ENCODE measurements at places on chromosomes 11 and 22.
A peak's percentile ranks its signal among the peaks of the same experiment; 100 is the strongest.

GRCh38 chr22:19218541-19219233 is 40.2 kb upstream of the SLC25A1 start:
- no peak for DNase-seq

DNA sequence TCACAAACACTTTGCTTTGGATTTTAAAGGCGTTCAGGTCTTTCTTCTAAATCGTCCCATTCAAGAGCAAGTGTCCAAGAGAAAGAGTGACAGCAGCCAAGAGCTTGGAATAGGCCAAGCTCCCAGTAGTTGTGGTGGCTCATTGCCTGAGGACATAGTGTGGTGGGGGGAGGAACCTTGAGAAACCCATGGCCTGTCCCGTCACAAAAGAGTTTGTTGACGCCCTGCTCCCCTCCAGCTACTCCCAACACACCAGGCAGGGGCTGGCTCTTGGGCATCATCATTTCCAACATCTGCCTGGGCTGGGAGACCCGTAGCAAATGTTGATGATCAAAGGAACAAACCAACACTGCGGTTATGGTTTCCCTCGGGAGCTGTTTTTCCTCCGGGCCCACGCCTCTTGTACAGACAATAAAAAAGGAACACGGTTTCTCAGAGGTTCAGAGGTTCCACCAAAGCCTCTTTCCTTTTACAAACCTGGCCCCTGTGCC is 20.8 kb downstream of the FADS3 start:
- DNase-seq, result no peak

DNA sequence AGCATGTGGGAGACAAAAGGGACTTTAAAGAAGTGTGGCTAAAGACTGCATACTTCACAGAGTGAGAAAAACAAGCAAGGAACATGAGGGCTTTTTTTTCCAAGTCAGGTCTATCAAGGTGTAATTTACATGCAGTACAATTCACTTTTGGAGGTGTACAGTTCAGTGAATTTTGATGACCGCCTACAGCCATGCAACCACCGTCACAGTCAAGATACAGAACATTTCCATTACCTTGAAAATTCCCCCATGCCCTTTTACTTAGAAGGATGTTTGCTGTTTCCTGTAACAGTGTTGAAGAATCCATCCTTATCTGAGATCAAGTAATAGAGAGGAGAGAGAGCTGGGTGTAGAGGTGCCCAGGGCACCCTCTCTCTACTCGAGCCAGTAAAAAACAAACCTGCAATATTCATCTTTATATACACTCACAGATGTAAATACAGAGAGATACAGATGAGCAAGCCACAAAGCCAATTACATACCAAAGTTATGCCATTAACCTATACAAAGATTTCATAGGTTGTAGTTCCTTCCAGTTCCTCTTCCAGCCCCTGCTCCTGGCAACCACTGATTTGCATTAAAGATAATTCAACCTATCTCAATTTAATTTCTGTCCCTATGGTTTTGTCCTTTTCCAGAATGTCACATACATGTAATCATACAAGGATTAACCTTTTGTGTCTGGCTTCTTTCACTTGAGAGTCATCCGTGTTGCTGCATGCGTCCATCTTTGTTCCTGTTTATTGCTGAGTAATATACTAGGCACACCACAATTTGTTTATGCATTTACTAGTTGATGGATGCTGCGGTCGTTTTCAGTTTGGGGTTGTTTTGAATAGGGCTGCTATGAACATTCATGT is 35.0 kb upstream of the RASD2 start:
- DNase-seq, result no peak

GRCh38 chr11:131823772-131824171 is 453.4 kb downstream of the NTM start:
- DNase-seq, result no peak

DNA sequence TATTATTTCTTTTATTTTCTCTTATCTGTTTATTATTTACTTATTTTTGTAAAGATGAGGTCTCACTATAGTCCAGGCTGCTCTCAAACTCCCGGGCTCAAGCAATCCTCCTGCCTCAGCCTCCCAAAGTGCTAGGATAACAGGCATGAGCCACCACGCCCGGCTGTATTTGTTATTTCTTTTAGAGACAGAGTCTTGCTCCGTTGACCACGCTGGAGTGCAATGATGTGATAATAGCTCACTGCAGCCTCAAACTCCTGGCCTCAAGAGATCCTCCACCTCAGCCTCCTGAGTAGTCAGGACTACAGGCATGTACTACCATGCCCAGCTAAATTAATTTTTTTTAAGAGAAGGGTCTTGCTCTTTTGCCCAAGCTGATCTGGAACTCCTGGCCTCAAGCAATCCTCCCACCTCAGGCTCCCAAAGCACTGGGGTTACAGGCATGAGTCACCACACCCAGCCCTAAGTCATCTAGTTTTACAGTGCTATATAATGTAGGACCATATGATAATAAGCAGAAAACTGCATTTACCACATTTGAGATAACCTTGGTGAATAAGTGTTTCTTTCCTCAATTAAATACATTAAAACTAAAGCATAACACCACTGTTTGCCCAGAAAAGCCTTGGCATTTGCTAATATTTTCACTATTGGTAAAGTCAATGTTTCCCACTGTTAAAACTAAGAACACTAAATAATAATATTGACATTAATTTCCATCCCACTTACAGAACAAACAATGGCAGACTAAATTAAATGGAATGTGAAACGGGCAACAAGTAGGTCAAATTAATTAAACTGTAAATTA is 127.5 kb downstream of the SIK3 start:
- no peak for DNase-seq

DNA sequence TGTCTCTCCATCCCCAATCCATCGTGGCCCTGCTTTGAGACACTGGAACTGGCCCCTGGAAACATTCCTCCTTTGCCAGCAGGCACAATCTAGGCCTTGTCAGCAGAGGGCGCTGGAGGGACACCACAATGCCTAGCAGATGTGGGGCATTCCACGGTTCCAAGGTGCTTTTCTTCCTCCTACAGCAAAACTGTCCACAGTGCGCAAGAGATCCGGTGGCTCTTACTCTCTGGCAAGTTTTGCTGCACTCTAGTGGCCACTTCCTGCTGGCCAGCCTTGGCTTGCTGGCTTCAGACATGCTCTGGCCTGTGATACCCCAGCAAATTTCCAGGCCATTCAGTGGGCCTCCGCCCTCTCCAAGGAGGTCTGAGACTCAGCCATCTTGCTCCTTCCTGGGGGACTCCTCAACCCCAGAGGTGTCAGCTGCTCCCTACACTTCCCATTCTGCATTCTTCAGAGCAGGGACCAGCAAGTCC is 17.1 kb upstream of the RBM4B start:
- peak; percentile 66 for DNase-seq

- DNase-seq, result no peak
These were observed 661 bp downstream of the ADAMTS8 start for GRCh38 chr11:130427581-130428315.

DNA sequence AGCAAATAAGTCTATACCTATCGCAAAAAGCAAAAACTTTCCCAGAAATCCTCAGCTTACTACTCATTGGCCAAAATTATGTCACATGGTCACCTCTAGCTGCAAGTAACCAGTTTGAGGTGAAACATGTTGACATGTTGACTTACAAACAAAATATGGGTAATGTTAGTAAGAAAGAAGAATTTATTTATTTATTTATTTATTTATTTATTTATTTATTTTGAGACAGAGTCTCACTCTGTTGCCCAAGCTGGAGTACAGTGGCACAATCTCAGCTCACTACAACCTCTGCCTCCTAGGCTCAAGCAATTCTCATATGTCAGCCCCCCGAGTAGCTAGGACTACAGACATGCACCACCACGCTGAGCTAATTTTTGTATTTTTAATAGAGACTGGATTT is 5.4 kb upstream of the SLC35C1 start:
- no peak for DNase-seq

DNA sequence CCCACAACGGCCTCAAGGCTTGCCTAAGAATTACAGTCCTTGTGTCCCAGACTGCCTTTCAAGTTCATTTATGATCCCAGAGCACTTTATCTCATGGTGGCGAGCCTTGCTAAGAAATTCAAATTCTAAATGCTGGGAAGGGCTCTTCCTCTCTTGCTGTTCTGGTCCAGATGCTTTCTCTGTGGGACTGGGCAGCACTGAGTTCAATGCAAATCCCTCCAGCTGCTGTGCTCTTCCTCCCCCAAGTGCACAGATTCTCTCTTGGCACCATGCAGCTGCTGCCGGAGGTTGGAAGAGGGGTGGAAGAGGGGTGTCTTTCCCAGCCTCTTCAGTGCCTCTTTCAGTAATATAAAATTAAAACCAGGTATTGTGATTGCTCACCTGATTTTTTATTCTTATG is 828.0 kb downstream of the DLG2 start:
- no peak for DNase-seq

DNA sequence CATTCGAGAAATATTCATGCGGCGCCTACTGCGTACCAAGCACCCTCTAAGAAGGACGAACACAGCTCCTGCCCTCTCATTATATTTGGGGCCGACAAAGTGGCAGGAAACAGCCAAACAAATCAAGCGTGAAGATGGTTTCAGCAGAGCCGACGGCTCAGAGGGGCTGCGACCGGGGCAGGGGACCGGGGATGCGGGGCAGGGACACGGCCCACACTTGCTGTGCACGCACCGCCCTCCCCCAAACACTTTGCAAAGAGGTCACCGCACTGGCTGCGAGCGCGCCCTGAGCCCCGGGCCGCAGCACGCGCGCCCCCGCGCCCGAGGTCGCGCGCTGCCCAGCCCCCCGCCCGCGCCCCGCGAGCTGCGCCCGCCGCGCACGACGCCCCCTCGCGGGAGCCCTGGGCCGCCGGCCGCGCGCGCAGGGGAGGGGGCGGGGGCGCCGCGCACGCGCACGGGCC is 255 bp upstream of the SYNGR1 start:
- DNase-seq, result no peak

- DNase-seq, result no peak
These were observed 3.5 kb upstream of the SEC14L2 start for GRCh38 chr22:30393322-30393680.

DNA sequence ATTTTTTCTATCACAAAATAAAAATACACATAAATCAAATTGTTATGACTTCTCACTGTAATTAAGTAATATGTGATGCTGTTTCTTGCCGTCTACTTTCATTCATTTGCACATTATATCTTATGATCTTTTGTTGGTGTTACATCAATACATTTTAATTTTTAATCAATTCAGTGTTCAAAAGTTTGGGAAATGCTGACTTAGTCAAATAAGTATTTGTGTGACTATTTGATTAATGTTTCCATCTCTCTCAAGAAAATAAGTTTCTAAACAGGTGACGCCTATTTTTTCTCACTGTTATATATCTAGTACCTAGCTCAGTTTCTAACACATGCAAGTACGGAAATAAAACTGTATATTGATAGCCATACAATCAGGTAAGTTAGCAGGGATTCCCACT is 329.5 kb upstream of the KIRREL3 start:
- no peak for DNase-seq

DNA sequence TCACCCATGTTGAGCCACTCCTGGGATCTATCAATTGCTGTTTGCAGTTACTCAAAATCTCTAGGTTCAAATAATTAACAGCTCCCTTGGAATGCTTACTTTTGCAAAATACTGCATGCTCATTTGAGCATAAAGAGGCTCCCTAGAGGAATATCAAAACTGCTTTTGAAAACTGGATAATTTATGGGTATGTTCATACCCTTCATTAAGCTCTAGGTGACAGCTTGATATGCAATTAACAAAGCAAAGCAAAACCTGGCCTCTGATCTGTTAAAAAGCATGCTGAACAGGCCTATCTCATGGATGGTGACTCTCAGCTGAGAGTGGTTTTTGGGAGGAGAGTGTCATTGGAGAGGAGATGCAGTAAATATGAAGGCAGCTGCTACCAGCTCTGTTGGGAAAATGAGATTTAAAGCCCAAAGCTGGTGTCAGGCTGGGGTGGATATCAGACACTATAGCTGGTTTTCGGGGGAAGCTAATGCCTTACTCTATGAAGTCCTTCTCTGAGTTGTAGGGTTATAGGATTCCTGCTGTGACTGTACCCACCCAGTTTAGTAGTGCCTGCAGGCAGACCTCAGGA is 110.9 kb downstream of the RASSF10 start:
- no peak for DNase-seq

GRCh38 chr11:126438272-126438671 is 82.8 kb downstream of the ST3GAL4 start:
- DNase-seq, result no peak

GRCh38 chr22:43969021-43969878 is 14.0 kb downstream of the SAMM50 start:
- DNase-seq, result no peak

DNA sequence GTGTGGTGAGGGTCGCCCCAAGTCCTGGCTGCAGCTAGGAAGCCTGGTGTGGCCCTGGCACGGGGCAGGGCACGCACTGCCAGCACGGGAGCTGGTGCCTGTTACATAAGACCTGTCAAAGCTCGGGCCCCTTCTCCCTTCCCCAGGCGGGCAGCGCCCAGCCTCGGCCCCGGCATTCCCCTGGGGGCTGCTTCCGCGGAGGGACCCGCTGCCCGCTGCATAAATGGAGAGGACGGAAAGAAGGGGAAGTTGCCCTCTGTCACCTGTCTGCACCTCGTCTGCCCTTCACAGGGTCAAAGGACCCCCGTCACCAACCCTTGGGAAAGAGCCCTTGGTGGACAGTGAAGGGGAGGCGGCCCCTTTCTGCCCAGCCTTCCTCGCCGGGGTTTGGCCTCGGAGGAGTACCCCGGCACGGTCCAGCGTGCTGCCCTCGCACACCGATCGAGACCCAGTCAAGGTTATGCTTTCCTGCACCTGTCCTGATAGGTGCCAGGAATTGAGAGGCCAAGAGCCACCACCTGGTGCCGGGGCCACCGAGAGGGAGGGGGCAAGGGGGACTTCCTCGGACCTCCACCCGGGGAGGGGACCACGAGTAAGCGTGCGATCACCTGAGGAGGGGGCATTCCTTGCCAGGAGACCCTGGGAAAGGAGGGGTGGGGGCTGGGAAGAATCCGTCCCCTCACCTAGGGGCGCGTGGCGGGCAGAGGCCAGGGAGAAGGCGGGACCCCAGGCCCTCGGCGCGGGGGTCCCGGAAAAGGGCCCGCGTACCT is 16.8 kb upstream of the MFRP start:
- no peak for DNase-seq
